ENCODE measurements at places on chromosomes 2 and 18. TPM values are rescaled to one million over a fixed set of nuclear protein-coding genes. Genes with fewer than 3 reads are reported as not detected.

Gene KDM3A
- 138 TPM for total RNA-seq

Gene DUSP2
- total RNA-seq: 566 TPM

Gene ASXL3
- not detected for total RNA-seq

Gene CHRNG
- not detected for total RNA-seq

Gene MRO
- total RNA-seq: not detected

Gene CYP27A1
- not detected for total RNA-seq

Gene SFT2D3
- 7.6 TPM for total RNA-seq

Gene RAB31
- 5.8 TPM for total RNA-seq

Gene ACADL
- not detected for total RNA-seq

Gene MATN3
- total RNA-seq: not detected

Gene PHOSPHO2
- 5.5 TPM for total RNA-seq

Gene GPR35
- total RNA-seq: 11.0 TPM

Gene NT5C1B
- total RNA-seq: not detected

Gene ATOH8
- not detected for total RNA-seq

Gene CTAGE1
- not detected for total RNA-seq

Gene REG3G
- total RNA-seq: not detected

Gene KCNK3
- total RNA-seq: not detected

Gene HOXD12
- not detected for total RNA-seq

Gene HOXD10
- total RNA-seq: not detected

Gene BBS5
- 1.4 TPM for total RNA-seq

Gene C1QL2
- not detected for total RNA-seq

Gene ALPI
- total RNA-seq: not detected

Gene G6PC2
- not detected for total RNA-seq

Gene ELOA2
- total RNA-seq: not detected

Gene MC2R
- not detected for total RNA-seq

Gene TRIM43
- total RNA-seq: not detected

Gene BOLL
- total RNA-seq: not detected

Gene SOX11
- total RNA-seq: not detected

Gene ATF2
- 62.6 TPM for total RNA-seq
